ENCODE measurements at places on chromosomes 13 and 19. TPM values are rescaled to one million over a fixed set of nuclear protein-coding genes. Genes with fewer than 3 reads are reported as not detected.

The SPACA4 gene
- not detected for total RNA-seq

The GPI gene
- 132 TPM for total RNA-seq

DNA sequence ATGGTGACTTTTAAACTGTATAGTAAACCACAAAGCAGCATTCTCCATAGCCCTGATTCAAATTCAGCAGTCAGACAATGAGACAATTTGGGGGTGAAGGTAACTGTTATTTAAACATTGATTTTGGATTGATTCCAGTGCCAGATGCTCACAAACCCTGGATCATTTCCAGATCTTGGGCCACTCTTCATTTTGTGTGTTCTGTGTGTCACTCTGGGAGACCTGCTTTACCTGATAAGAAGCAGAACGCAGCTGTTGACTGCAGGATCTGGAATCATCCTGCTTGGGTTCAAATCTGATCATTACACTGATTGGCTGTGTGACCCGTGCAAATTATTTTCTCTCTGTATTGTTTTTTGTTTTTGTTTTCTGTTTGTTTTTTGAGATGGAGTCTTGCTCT lies 4.0 kb upstream of the PCDH8 start:
- H3K4me3 ChIP-seq: no peak overlapping the region
- no peak overlapping the region for H3K27ac ChIP-seq
- H3K4me1 ChIP-seq: peaks cover 18% of the 10 kb centered on the region

DNA sequence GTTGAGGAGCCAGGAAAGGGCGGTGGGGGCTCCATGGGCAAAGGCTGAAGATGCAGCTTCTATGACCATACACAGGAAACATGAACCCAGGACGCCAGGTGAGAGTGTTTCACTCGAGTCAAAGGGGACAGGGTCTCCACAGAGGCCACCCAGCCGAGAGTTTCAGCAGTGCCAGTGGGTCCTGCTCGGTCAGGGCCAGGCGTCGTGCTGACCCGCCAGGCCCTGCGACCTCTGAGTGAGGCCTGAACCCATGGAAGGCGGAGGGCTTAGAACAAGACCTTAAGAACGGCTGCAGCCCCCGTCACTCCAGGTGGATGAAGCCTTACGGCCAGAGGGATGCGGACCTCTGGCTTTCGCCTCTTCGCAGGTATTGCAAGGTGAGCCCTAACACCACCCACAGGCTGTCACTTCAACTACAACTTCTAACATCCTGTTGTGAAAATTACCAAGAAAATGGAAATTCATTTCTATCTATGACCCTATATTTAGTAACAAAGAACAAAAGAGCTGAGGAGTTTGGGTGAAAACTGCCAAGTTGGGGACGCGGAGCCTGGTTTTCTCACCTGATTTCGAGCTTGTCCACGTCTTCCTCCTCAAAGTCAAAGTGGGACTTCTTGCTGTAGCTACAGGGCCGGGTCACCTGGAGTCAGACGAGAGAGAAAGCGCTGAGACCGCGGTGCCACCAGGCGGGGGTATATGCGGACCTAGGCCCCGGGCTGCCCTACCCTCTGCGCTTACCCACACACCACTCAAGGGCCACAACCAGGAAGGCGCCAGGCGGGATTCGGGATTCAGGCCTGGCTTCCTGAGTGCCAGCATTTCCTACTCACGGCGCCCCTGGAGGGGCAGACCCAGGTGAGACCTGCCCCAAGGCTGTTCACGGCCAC lies 50.1 kb upstream of the C13orf46 start:
- peak overlapping the region; percentile 47 for H3K27ac ChIP-seq
- DNase-seq: no peak
- peaks cover 48% of the 10 kb centered on the region for H3K4me1 ChIP-seq
- H3K4me3 ChIP-seq: no peak overlapping the region
- no peaks in the 10 kb centered on the region for H3K27me3 ChIP-seq
- H3K36me3 ChIP-seq: peaks cover 90% of the 10 kb centered on the region

GRCh38 chr13:32045982-32046785 lies 14.6 kb downstream of the FRY start:
- DNase-seq: peak; percentile 41
- no peaks in the 10 kb centered on the region for H3K36me3 ChIP-seq
- H3K27me3 ChIP-seq: no peaks in the 10 kb centered on the region

- H3K27ac ChIP-seq: no peak overlapping the region
- no peaks in the 10 kb centered on the region for H3K27me3 ChIP-seq
- H3K4me3 ChIP-seq: no peak overlapping the region
Observed at GRCh38 chr13:36788276-36788675, 30.7 kb upstream of the RFXAP start.

- H3K36me3 ChIP-seq: no peaks in the 10 kb centered on the region
- peaks cover 40% of the 10 kb centered on the region for H3K4me1 ChIP-seq
- H3K27me3 ChIP-seq: no peaks in the 10 kb centered on the region
- no peak overlapping the region for H3K27ac ChIP-seq
Observed at GRCh38 chr19:8004723-8005513, 523 bp downstream of the ELAVL1 start.

DNA sequence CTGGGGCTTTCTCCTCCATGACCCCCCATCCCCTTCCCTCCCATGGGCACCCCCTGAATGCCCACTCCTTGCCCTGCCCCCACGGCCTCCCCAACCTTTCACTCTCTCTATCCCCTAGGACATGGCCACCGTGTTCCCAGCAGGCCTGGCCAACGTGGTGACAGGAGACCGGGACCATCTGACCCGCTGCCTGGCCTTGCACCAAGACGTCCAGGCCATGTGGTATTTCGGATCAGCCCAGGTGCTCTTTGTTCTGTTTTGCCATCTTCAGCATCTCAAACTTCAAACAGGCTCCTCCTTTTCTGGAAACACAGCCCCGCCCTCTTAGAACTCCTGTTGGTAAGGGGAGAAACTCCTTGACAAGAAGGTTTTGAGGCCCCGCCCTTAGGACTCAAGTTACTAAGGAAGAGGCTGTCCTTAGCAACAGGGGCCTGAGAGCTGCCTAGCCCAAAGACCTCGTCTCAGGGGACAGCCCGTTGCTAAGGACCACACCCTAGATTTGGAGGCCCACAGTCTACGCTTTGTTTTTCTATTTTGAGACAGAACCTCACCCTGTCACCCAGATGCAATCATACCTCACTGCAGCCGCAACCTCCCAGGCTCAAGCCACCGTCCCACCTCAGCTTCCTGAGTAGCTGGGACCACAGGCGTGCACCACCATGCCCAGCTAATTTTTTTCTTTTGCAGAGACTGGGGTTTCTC lies 5.1 kb upstream of the FLT3LG start:
- peak; percentile 81 for DNase-seq
- H3K27me3 ChIP-seq: no peaks in the 10 kb centered on the region
- peaks cover 60% of the 10 kb centered on the region for H3K4me1 ChIP-seq
- H3K4me3 ChIP-seq: no peak overlapping the region
- peak overlapping the region; percentile 97 for H3K27ac ChIP-seq

GRCh38 chr13:104810242-104810641 lies 1725.2 kb downstream of the EFNB2 start:
- no peak overlapping the region for H3K27ac ChIP-seq
- no peak overlapping the region for H3K4me3 ChIP-seq

DNA sequence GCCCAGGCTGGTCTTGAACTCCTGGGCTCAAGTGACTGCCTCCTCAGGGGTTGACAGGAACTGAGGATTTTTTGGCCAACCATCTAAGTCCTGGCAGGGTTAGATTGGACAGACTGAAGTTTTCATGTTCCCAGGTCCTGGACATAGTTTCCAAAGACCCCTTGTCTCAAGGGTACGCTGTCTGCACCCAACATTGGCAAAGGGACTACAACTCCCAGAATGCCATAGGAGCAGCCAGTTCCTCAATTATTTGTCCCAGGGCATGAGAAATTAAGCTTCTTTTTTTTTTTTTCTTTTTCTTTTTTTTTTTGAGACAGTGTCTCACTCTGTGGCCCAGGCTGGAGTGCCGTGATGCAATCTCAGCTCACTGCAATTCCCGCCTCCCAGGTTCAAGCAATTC lies 6.9 kb downstream of the GYS1 start:
- no peak overlapping the region for H3K27ac ChIP-seq
- DNase-seq: no peak
- H3K4me1 ChIP-seq: no peaks in the 10 kb centered on the region
- no peak overlapping the region for H3K4me3 ChIP-seq
- H3K27me3 ChIP-seq: no peaks in the 10 kb centered on the region

DNA sequence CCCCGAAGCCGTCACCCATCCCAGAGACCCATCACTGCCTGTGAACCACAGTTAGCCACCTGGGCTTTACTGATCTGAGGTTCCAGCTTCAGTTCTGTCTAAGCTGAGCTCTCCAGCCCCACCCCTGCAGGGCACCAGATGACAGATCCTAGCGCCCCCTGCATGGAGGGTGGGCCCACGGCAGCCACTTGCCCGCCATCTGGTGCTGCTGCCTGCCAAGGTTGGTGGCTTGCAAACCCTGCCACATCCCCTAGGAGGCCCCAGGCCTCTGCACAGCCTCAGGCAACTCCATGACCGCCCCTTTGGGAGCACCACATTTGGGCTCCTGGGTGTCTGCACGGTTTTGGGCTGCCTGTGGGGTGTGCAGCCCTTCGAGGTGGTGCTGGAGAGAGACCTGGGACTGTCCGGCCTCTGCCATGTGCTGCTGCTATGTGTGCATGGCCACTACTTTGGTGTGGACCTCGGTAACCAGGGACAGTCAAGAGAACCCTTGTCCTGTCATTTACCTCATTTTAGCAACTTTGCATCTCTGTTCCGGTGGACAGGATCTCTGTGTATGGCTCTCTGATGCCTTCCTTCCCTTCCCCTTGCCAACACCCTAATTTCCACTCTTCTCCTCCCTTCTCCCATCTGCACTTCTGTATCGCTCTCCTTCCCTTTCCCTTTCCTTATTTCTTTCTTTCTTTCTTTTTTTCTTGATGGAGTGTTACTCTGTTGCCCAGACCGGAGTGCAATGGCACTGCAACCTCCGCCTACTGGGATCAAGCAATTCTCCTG lies 17.4 kb upstream of the SDHAF1 start:
- H3K27me3 ChIP-seq: no peaks in the 10 kb centered on the region
- H3K36me3 ChIP-seq: no peaks in the 10 kb centered on the region
- DNase-seq: peak; percentile 34
- no peak overlapping the region for H3K4me3 ChIP-seq

DNA sequence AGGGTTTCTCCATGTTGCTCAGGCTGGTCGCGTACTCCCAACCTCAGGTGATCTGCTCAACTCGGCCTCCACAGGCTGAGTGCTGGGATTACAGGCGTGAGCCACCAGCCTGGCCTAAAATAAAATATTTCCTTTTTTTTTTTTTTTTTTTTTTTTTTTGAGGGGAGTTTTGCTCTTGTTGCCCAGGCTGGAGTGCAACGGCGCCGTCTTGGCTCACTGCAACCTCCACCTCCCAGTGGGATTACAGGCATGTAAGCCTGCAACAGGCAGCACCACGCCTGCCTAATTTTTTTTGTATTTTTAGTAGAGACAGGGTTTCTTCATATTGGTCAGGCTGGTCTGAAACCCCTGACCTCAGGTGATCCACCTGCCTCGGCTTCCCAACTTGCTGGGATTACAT lies 4.9 kb downstream of the ZNF506 start:
- H3K36me3 ChIP-seq: peaks cover 3% of the 10 kb centered on the region
- H3K4me3 ChIP-seq: no peak overlapping the region
- H3K27ac ChIP-seq: peak overlapping the region; percentile 3
- no peaks in the 10 kb centered on the region for H3K27me3 ChIP-seq
- no peak for DNase-seq

DNA sequence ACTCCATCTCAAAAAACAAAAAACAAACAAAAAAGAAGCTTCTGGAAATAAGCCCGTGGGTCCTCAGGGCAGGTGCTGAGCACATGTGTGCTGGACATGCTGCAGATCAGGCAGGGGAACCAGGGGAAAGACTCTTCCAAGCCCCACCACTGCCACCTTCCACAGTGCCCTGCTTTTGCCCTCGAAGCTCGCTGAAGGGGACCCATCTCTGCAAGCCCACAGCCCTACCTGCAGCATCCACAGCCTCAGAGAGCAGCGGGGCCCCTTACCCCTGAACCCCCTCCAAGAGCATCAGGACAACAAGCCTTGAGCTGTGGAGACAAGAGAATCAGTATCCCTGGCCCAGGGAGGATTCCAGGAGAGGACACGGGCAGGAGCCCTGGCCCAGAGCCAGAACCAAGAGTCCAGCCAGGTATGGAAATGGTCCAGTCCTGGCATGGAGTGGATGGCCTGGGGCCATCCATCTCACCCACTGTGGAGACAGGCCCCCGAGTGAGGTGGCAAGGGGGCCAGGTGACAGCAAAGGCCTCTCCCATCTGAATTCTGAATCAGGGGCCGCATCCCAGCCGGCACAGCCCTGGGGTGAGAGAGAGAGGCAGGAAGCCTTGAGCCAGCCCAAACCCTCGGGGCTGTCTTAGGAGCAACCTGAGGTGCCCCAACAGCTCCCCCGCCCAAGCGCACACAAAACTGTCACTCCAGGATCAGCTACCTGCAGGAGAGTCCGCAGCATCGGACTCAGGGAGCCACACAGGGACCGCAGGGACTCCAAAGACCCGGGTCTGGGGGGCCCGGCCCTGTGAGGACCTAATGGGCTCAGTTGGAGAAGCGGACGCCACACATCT lies 51.8 kb upstream of the TPM4 start:
- no peaks in the 10 kb centered on the region for H3K36me3 ChIP-seq
- no peaks in the 10 kb centered on the region for H3K27me3 ChIP-seq
- H3K4me1 ChIP-seq: no peaks in the 10 kb centered on the region
- DNase-seq: no peak
- no peak overlapping the region for H3K4me3 ChIP-seq
- no peak overlapping the region for H3K27ac ChIP-seq

- H3K4me3 ChIP-seq: no peak overlapping the region
- H3K27me3 ChIP-seq: no peaks in the 10 kb centered on the region
- H3K27ac ChIP-seq: no peak overlapping the region
- no peaks in the 10 kb centered on the region for H3K36me3 ChIP-seq
- H3K4me1 ChIP-seq: no peaks in the 10 kb centered on the region
- DNase-seq: no peak
Observed at GRCh38 chr19:7953576-7953975, 10.1 kb upstream of the TIMM44 start.

- H3K4me3 ChIP-seq: no peak overlapping the region
- DNase-seq: no peak
- H3K27me3 ChIP-seq: no peaks in the 10 kb centered on the region
- no peak overlapping the region for H3K27ac ChIP-seq
- peaks cover 3% of the 10 kb centered on the region for H3K4me1 ChIP-seq
Observed at GRCh38 chr13:32045537-32045936, 14.0 kb downstream of the FRY start.

DNA sequence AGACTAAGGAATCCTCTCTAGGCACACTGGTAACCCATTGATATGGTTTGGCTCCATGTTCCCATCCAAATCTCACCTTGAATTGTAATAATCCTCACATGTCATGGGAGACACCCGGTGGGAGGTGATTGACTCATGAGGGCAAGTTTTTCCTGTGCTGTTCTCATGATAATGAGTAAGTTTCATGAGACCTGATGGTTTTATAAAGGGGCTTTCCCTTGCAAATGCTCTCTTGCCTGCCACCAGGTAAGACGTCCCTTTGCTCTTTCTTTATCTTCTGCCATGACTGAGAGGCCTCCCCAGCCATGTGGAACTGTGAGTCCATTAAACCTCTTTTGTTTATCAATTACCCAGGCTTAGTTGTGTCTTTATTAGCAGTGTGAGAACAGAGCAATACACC lies 81.4 kb upstream of the GPC6 start:
- DNase-seq: no peak
- H3K4me1 ChIP-seq: no peaks in the 10 kb centered on the region
- H3K27ac ChIP-seq: no peak overlapping the region
- H3K36me3 ChIP-seq: no peaks in the 10 kb centered on the region
- H3K27me3 ChIP-seq: no peaks in the 10 kb centered on the region

All from natural killer cell (primary cell).